ENCODE measurements at places on chromosomes 7 and 10.

- no peak for DNase-seq
- H3K36me3 ChIP-seq, result no peaks in the 10 kb centered on the region
- H3K4me1 ChIP-seq, result peaks cover 10% of the 10 kb centered on the region
- no peak overlapping the region for H3K4me3 ChIP-seq
- no peaks in the 10 kb centered on the region for H3K27me3 ChIP-seq
- no peak overlapping the region for H3K27ac ChIP-seq
Observed at GRCh38 chr7:80844916-80845315, 73.9 kb downstream of the SEMA3C start.

GRCh38 chr10:2925631-2926030, 141.7 kb upstream of the PFKP start:
- no peaks in the 10 kb centered on the region for H3K4me1 ChIP-seq
- DNase-seq, result no peak
- H3K4me3 ChIP-seq, result no peak overlapping the region

- no peak overlapping the region for H3K4me3 ChIP-seq
- no peak overlapping the region for H3K27ac ChIP-seq
- H3K27me3 ChIP-seq, result no peaks in the 10 kb centered on the region
- DNase-seq, result no peak
Observed at GRCh38 chr10:125066764-125067450, 93.5 kb downstream of the CTBP2 start.

- H3K27me3 ChIP-seq, result no peaks in the 10 kb centered on the region
- H3K27ac ChIP-seq, result no peak overlapping the region
- H3K4me1 ChIP-seq, result no peaks in the 10 kb centered on the region
- H3K36me3 ChIP-seq, result no peaks in the 10 kb centered on the region
- no peak overlapping the region for H3K4me3 ChIP-seq
Observed at GRCh38 chr10:36385693-36386092, 739.7 kb upstream of the ANKRD30A start.

GRCh38 chr10:14010101-14010558, 320.6 kb downstream of the FRMD4A start:
- peak overlapping the region; percentile 32 for H3K27ac ChIP-seq
- H3K4me1 ChIP-seq, result peaks cover 25% of the 10 kb centered on the region
- H3K27me3 ChIP-seq, result no peaks in the 10 kb centered on the region
- peak overlapping the region; percentile 68 for H3K4me3 ChIP-seq
- H3K36me3 ChIP-seq, result no peaks in the 10 kb centered on the region
- DNase-seq, result no peak

DNA sequence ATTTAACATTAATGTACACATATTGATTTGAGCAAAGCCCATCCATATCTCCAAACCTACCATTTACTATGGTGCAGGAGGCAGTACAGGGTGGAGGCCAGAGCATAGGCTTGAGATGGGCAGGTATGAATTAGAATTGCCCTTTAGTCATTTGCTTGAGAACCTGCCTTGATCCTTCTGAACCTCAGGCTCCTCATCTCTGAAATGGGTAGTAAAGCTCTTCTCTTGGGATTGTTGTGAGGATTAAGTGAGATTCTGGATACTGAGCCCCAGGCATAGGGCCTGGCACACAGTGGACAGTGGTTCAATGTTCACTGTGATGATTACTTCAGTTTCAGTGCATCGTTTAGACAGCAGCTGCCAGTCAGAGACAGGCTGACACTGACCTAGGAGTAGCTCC, 5.0 kb upstream of the ATXN7L1 start:
- H3K36me3 ChIP-seq, result no peaks in the 10 kb centered on the region
- no peak for DNase-seq
- H3K4me3 ChIP-seq, result no peak overlapping the region
- no peaks in the 10 kb centered on the region for H3K27me3 ChIP-seq

GRCh38 chr7:12731775-12732174, 44.3 kb downstream of the ARL4A start:
- H3K4me3 ChIP-seq, result no peak overlapping the region
- no peak overlapping the region for H3K27ac ChIP-seq
- peaks cover 8% of the 10 kb centered on the region for H3K4me1 ChIP-seq
- no peaks in the 10 kb centered on the region for H3K27me3 ChIP-seq
- no peak for DNase-seq

GRCh38 chr10:32972929-32973328, 14.9 kb upstream of the ITGB1 start:
- no peak for DNase-seq
- no peak overlapping the region for H3K27ac ChIP-seq
- H3K36me3 ChIP-seq, result no peaks in the 10 kb centered on the region
- no peak overlapping the region for H3K4me3 ChIP-seq
- no peaks in the 10 kb centered on the region for H3K27me3 ChIP-seq

DNA sequence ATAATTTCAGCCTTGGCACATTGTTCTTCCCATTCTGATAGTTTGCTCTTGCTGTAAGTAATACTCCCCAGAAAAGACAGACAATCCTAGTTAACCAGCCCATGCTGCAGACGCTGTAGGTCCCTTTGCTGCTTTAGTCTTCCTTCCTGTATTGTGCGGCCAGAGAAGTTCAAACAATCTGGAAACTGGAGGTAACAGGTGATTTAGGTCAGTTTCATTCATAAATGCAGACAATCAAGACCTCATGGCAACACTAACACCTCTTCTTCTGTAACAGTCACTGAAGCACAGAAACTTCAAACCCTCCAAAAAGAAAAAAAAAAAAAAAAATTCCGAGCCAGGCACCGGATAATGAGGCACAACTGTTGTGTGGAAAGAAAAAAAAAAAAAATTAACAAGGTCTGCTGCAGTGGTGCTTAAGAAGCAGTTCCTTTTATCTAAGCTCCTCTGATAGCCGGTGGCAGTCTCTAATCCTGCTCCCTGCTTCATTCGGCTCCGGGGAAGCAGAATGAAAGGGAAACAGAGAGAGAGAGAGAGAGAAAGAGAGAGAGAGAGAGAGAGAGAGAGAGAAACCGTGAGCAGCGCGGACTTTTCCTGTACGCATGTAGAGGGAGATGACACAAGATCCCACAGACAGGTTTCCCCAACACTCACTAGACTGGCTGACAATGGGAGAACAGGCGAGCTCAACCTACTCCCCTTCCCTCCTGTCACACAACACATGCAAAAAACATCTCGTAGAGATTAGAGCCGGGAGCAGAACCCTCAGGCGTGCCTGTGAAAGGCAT, at the start of gene SEMA3A:
Gene SEMA3A (minus strand): TSS at position 306 of the 788 bp plus-strand sequence. CDS start 203 bp downstream, at position 103.
- H3K27me3 ChIP-seq, result no peaks in the 10 kb centered on the region
- DNase-seq, result no peak
- no peaks in the 10 kb centered on the region for H3K36me3 ChIP-seq
- H3K27ac ChIP-seq, result no peak within 1 kb of the TSS

DNA sequence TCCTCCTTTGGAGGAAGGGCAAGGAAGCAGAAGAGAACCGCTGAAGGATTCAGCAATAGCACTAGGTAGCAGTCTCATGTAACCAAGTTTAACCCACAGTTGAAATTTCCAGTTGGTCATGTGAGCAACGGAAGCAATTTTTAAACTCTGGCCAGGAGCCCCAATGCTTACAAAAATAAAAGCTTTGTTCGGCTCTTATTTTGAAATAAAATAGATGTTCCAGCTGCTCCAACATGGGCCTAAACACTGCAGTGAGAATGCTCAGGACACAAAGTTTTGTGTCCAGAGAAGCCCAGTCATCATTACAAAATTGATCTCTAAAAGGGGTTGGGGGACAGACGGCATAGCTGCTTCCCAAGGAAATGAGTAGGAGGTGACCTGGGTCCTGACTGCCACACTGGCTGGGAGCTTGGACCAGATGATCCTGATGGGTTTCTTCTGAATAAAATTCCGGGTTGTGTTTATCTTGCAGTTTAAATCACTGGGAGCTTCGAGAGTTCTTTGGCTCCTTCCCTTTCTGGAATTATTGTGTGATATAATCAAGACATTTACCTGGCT, 452 bp upstream of the TMEM140 start:
- no peak for DNase-seq
- peak overlapping the region; percentile 92 for H3K27ac ChIP-seq

- no peak for DNase-seq
- no peaks in the 10 kb centered on the region for H3K27me3 ChIP-seq
- H3K36me3 ChIP-seq, result no peaks in the 10 kb centered on the region
- no peak overlapping the region for H3K27ac ChIP-seq
Observed at GRCh38 chr10:14889318-14889717, 10.7 kb downstream of the SUV39H2 start.

DNA sequence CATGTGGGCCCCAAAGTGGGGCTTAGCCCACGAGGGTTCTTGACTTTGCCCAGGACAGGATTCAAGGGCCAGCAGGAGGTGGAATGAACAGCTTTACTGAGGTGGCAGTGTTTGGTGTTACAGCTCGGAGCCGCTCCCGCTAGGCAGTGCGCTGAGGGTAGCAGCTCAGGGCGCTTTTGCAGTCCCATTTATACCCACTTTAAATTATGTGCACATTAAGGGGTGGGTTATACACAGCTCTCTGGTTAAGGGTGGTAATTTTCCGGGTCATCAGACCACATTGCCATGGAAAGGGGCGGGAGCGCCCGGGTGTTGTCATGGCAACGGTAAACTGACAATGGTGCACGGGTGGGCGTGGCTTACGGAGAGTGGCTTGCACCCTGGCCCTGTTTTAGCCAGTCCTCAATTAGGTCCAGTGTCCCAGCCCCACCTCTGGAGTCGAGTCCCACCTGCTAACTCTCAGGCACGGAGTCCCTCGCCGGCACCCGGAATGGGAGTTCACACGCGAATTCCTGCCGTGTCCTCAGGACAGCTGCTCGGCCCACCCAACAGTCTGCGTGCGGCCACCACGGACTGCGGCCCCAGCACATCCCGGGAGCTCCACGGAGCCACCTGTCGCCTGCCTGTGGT, 58.2 kb upstream of the PDGFA start:
- no peaks in the 10 kb centered on the region for H3K36me3 ChIP-seq
- DNase-seq, result no peak
- H3K27me3 ChIP-seq, result no peaks in the 10 kb centered on the region
- H3K4me3 ChIP-seq, result no peak overlapping the region
- no peak overlapping the region for H3K27ac ChIP-seq
- H3K4me1 ChIP-seq, result peaks cover 4% of the 10 kb centered on the region
